ENCODE measurements at places on chromosomes 2 and 18. TPM values are rescaled to one million over a fixed set of nuclear protein-coding genes. Genes with fewer than 3 reads are reported as not detected.

DNA sequence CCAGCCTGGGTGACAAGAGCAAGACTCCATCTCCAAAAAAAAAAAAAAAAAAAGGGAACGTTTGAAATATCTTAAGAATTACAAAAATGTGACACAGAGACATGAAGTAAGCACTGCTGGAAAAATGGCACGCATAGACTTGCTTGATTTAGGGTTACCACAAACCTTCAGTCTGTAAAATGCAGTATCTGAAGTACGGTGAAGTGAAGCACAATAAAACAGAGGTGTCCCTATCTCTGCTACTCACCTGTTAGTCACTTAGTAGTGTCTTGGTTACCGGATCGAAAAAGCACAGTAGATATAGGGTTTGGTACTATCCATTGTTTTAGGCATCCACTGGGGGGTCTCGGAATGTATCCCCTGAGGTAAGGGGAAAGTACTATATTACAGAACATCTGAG is 11.6 kb upstream of the GREB1L start:
- DNase-seq: no peak

DNA sequence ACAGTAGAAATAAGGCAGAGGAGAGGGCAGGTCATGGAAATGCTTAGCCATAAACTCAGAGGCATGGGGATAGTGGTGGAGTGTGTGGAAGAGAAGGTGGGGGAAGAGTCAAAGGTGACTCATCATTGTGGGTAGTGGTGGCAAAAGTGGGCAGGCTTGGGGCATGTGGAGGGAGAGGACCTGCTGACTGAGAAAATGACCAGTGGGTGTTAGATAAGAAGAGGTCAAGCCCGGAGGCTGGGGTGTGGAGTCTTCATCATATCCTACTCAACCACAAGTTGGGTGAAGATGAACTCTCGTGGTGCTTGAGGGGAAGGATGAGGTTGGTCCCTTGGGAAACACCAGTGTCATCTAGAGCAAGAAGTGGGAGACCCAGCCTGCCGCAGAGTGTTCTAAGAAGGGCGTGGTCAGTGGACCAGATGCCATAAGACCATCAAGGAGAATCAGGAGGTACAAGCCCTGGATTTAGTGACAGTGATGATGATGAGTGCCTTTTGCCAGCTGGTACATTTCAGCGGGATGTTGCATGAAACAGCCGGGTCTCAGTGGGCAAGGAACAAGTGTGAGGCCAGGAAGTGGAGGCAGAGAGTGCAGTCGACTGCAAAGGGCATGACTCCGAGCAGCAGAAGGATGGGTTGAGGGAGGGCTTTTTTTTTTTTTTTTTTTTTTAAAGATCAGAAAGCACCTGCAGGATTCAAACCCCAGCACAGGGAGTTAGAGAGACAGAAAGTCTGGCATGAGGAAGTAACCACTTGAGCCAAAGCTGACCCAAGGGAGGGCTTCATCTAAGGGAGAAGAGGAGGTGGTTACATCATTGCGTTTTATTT is 122.6 kb upstream of the SPRED2 start:
- no peak for DNase-seq

- no peak for DNase-seq
Observed at GRCh38 chr18:12777500-12777944, 74.7 kb downstream of the PSMG2 start.

- DNase-seq: no peak
Observed at GRCh38 chr2:98295275-98295674, 51.0 kb upstream of the CNGA3 start.

- no peak for DNase-seq
Observed at GRCh38 chr18:80109676-80110078, 615 bp downstream of the ADNP2 start.

DNA sequence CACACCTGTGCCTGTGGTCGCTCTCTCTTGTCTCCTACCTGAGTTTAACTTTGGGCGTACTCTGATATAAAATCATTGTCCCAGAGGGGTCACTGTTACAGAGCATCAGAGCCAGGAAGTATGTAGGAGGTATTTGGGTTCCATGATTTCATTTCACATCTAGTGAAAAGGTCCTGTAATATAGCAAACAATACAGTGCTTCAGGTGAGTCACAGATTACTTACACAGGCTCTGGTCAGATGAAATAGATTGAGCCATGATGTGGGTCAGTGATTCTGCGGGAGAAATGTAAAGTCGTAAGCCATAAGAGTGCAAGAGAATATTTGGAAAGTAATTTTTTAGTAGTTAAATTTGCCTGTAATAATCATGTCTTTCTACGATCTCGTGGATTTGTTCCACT is 70.2 kb downstream of the SOCS6 start:
- DNase-seq: no peak

- no peak for DNase-seq
Observed at GRCh38 chr2:150485871-150486538, 1.5 kb downstream of the RND3 start.

- no peak for DNase-seq
Observed at GRCh38 chr2:240234503-240234951, 94.1 kb upstream of the OTOS start.

DNA sequence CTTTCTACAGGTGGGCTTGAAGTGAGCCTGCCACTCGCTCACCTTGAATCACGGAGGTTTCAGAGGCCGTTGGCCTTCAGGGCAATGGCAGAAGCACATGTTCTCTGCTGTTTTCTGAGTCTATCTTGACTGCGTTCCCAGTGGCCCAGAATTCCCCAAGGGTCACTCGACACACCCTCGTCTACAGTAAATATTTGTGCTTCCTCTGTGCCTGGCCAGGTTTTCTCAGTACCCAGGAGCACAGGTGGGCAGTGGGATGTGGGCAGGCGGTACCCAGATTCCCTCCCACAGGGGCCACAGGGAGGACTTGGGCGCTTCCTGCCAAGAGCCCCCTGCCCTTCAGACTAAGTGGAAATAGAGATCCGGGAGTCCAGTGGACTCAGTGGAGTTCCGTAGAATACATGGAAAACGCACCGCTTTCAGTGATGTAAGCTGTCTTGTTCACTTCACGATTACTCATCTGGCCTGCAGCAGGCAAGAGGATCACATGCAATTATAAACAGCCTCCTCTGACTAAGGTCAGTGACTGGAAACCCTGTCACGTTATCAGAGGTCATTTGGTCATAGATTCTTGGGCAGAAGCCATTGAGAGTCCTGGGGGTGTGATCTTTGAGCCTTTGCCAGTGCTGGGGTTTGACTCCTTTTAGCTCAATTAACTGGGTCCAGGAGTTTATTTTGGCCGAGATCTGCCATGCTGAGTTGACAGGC is 179.8 kb downstream of the NEDD4L start:
- DNase-seq: no peak

DNA sequence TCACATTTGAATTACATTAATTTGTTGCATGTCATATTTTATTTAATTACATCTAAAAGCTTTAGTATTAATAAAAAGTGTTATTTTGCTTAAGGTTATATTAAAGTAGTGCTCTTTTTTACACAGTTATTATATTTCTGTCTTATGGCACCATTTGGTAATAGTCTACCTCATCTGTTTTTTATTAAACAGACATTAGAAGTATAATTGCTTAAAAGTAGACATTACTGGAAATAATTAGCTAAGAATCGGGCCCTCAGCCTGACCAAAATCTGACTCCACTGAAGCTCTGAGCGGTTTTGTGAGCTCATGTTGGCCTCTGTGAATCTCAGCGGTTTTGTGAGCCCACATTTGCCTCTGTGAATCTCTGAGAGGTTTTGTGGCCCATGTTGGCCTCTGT is 102.5 kb upstream of the SNTG2 start:
- no peak for DNase-seq

DNA sequence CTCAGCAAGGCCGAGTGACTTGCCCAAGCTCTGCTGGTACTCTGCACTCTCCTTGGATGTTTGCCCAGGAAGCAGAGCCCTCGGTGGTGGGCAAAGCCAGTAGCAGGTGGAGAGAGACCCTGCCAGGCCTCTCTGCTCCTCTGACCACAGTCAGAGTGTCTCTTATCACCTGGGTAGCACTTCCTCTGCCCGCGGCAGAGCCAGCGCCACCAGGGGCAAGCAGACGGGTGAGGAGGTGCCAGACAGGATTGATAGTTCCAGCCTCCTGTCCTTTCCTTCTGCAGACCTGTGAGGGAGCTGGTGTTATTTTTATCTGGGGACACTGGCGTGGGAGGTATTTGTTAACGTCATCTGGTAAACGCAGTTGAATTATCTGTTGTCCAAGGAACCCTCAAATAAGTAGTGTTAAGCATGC is 152.9 kb downstream of the SMAD7 start:
- no peak for DNase-seq

GRCh38 chr2:112173646-112174319 is 35.6 kb downstream of the FBLN7 start:
- DNase-seq: no peak

GRCh38 chr18:76528477-76529432 is 33.7 kb upstream of the ZNF516 start:
- DNase-seq: no peak

DNA sequence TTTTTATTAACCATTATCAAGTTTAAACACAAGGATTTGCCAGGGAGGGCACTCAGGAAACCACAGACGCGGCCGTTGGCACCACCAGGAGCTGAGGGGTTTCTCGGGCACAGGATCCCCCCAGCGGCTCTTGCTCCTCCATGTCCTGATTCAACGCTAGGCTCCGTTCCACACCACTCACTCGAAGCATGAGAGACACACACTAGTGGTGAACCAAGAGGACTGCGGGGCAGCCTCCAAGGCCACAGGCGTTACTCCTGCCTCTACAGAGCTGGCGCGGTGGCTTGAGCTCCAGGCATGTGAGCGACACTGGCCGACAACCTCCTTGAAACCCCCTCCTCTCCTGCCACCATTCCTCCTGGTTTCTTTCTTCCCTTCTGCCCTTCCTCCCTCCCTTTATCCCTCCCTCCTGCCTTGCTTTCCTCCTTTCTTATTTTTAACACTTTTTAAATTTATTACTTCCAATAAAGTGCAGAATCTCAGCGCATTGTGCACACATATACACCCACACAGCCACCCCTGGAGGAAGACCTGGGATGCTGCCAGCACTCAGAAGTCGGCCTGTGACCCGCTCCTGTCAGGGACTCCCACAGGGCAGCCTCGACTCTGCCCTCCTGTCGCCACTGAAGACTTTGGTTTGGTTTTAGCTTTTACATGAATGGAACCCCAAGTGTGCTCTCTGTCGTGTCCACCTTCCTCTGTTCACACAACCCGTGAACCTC is 21.7 kb downstream of the COX7A2L start:
- no peak for DNase-seq

DNA sequence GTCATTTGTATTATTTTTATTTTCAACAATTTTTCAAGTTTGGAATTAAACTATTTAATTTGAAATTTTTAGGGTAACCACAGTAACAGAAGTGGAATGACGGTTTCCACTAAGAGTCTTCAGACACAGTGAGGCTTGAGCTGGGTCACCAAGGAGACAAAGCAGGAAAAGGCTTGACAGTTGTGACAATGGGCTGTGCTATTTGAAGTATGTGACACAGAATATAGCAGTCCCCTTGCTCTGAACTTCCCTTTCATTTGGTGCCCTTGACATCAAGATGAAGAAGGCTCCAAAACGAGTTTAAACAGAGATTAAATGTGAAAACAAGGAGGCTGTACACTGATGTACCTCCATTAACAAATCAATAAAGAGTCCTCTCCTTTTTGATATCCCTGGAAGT is 265.4 kb upstream of the DLGAP1 start:
- no peak for DNase-seq

GRCh38 chr18:23238651-23239349 is 103.5 kb downstream of the CABLES1 start:
- no peak for DNase-seq

Gene KHK
- 5.8 TPM for total RNA-seq

Gene SCYGR7
- total RNA-seq: not detected

Gene TMEM247
- total RNA-seq: not detected

Gene CAVIN2
- not detected for total RNA-seq

Gene DYNAP
- total RNA-seq: not detected

Gene EPHA4
- total RNA-seq: 30.6 TPM

Gene CD207
- 0.27 TPM for total RNA-seq

Gene PAIP2B
- total RNA-seq: 3.0 TPM

Gene LIMS3
- 0.41 TPM for total RNA-seq

Gene PROM2
- 0.57 TPM for total RNA-seq

Gene LCLAT1
- total RNA-seq: 19.9 TPM

Gene PAX8
- 1.2 TPM for total RNA-seq

Gene RNF103
- 37.8 TPM for total RNA-seq

All from naive thymus-derived CD4-positive, alpha-beta T cell (primary cell).